ENCODE measurements at places on chromosomes 11 and 22.

DNA sequence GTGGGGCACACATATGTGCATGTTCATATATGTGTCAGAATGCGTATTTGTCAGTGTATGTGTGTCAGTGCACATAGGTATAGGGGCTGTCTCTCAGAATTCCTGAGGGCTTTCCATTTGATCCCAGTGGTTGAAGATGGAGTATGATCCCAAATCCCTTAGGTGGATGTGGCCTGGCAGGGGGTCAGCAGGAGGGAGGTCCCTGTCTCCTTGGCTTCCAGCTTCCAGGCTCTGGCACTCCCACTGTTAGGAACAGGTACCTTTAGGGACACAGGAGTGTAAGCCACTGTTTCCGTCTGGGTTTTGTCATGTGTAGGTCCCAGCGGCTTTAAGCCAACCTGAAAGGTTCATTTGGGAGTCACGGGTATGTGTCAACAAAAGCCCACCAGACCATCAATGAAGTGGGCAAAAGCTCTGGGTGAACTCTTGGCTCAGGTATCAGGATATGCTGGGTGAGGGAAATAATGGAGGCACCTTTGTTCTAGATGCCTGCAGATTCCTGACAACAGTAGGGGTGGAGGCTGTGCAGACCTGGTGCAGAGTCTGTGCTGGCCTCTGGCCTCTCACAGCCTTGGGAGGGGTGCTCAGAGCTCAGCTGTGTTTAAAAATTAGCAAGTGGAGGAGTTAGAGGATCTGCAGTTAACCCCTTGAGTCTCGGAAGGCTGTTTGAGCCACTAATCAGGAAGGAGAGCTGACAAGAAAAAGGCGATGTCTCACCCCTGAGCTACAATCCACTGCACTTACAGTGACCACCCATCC, 9.0 kb downstream of the KCNQ1OT1 start:
- DNase-seq = no peak

- no peak for DNase-seq
These were observed 2350.4 kb upstream of the RAG2 start for GRCh38 chr11:38948392-38948791.

DNA sequence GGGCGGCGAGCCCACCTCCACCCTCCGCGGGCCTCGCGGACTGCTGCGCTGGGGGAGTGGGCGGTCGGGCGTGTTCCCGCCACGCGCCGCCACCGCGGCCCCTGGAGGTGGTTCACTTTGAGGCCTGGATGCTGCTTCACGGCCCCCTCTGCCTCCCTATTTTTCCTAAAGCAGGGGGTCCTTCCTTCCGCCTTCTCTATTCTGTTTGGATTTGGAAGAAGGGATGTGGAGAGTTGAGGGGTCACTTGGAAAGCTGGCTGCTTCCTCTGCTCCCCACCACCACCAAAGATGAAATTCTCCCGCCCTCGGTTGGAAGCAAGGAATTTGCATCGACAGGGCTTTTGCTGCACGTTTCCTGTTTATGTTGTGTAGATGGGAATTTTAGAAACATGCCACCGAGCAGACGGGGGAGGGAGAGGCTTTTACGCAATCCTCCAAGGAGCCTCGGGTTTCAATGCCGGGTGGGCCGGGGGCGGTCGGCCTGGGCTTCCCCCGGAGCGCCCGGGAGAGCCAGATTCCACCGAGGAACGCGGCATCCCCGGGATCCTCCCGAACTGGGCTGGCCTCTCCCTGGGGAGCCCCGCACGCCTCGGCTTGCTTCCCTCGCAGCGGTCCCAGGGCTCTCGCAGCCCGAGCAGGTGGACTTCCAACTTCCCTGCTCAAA, 403 bp upstream of the SBF2 start:
- no peak for DNase-seq

GRCh38 chr11:17721242-17721999, 2.0 kb downstream of the MYOD1 start:
- DNase-seq = no peak

DNA sequence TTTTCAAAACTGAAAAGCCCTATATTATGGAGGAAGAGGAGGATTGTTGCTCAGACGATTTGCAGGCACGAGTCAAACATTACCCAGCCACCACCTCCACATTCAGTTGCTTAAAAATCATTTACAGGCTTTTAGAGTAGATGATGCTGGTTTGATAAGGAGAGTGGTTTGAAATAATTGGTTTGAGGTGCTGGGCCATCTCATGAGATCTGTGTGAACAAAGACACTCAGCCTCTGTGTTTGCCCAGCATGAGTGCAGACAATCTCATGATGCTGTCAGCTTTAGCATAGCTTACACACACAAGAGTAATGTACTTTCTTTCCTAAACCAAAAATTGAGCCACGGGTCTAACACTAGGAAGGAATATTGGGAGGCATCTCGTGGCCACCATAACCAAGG, 4.3 kb downstream of the SLC43A3 start:
- no peak for DNase-seq

DNA sequence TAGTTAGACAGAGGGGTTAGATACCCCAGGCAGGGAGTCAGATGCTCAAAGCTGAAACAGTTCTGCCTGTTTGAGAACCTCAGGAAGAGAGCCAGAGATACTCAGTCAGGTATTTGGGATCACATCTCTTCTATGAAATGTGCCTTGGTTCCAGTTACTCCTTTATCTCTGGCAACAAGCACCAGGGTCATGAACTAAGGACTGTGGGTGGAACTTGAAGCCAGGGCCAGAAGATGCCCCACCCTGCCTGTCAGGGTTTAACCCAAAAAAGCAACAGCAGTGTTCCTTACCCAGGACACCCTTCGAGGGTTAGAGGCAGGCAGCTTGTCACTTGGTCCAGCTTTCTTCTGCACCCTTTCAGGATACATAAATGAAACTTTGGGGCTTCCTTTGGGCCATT, 15.0 kb upstream of the WT1 start:
- DNase-seq = no peak

- no peak for DNase-seq
These were observed 31.7 kb upstream of the GRAMD4 start for GRCh38 chr22:46588279-46589140.

DNA sequence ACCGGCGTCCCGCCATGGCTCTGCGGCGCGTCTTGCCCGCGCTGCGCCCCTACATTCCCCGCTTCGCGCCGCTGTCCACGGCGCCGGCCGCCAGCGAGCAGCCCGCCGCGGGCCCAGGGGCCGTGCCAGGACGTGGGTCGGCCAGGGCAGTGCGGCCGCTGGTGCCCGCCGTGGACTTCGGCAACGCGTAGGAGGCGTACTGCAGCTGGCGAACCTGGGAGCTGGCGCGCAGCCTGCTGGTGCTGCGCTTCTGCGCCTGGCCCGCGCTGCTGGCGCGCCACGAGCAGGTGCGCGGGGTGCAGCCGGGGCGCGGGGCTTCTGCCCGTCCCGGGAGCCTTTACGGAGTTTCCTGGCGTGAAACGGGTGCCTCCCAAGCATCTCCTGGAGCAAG, 20.1 kb downstream of the DGCR6L start:
- no peak for DNase-seq

All from NCI-H1694 (cell line).